ENCODE measurements at places on chromosomes 4 and X.

- no peak for DNase-seq
These were observed 37.1 kb upstream of the HERC6 start for GRCh38 chr4:88341227-88342192.

GRCh38 chr4:73723023-73723422, 17.3 kb upstream of the CXCL8 start:
- DNase-seq, result no peak

DNA sequence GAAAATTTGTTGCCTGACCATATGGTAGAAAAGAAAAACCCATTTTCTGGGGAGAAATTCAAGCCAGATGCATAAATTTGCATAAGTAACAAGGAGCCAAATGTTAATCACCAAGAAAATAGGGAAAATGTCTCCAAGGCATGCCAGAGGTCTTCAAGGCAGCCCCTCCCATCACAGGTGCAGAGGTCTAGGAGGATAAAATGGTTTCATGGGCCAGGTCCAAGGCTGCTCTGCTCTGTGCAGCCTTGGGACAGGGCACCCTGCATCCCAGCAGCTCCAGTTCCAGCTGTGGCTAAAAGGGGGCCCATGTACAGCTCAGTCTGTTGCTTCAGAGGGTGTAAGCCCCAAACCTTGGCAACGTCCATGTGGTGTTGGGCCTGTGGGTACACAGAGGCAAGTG, 200.0 kb downstream of the LARP7 start:
- no peak for DNase-seq

DNA sequence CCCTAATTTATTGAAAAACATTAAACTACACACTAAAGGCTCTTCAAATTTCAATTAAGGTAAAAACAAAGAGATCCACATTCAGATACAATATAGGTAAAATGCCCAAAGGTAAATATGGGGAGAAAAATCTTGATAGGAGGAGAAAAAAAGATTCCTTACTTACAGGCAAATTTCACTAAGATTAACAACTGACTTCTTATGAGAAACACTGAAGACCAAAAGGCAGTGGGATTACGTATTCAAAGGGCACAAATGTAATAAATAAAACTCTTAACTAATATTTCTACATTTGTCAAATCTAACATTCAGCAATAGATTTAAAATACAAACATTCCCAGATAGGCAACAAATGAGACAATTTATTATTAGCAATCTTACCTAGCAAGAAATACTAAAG, 829.3 kb downstream of the SH3BGRL start:
- DNase-seq, result no peak

DNA sequence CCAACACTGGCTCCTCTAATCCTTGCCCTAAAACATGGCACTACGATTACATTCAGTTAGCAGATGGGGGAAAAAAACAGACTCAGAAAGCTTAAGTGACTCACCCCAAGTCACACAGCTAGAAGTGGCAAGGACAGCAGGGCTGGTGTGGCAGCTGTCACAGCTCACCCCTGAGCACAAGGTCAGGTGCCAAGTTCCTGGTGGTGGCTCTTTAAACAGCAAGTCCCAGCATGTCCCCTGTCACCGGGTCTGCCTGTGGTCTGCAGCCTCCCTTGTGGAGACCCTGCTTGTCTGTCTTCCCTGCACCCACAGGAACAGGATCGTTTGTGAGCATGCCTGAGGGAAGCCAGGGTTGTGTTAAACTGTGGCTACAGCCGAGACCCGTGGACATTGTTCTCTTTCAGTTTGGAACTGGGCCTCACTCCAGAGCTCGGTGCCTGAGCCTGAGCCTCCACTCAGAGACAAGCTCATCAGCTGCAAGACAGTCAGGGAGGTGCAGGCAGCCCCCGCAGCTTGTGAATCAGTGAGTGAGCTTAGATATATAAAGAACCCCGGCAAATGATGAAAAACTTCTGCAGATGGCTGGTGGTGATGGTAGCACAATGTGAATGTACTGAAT, 260.8 kb downstream of the BCOR start:
- DNase-seq, result no peak

DNA sequence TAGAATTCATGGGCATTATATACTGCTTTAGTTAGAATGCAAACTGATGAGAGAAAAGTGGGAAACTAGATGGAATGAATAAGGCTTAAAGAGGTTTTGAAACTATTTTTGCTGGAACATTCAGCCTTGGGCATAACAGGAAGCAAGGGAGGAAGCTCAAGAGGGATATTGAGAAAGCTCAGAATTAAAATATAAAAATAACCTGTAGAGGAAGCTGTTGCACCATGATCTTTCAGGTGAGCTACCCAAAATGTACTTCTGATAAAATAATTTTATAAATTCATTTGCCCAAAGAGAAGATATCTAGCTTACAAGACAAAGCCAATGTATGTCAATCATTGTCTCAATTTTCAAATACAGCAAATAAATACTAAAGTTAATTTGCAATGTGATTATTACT, 11.3 kb downstream of the GC start:
- DNase-seq, result no peak

- DNase-seq, result no peak
These were observed 190.2 kb upstream of the CPEB2 start for GRCh38 chr4:14812101-14812500.

- DNase-seq, result no peak
These were observed 19.9 kb downstream of the LRPAP1 start for GRCh38 chr4:3512279-3512678.

DNA sequence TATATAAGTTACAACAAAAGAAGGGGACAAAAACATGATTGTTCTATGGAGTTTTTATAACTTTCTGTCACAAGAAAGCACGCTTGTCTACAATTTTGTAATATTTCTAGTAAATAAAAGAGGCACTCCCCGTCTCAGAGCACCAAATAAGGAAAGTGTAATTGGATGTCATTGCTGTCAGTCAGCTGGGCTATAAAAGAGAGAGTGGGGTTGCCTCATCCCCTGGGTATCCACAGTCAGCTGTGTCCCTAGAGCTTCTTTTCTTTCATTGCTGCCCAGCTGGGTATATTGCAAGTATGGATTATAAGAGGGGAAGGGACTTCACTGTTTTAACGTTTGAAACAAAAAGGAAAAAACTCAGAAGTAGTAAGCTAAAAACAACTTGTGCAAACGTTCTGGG, 61.3 kb downstream of the NPNT start:
- no peak for DNase-seq

DNA sequence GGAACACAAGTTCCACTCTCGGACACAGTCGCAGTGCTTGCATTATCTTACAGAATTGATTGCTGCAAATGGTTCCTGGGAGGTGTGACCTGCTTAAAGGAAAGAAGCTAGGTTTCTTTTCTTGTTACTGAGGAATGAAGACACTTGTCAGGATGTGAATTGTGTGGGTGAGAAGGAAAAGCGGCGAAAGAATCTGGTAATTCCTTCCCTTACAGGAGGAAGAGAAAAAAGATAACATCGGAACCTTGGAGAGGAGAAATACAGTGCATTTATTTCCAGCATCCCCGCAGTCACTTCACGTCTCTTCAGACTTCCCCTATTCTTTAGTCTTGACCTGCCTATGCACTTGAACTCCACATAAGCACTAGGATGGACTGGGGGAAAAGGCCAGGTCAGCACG, 389 bp upstream of the CCSER1 start:
- no peak for DNase-seq

DNA sequence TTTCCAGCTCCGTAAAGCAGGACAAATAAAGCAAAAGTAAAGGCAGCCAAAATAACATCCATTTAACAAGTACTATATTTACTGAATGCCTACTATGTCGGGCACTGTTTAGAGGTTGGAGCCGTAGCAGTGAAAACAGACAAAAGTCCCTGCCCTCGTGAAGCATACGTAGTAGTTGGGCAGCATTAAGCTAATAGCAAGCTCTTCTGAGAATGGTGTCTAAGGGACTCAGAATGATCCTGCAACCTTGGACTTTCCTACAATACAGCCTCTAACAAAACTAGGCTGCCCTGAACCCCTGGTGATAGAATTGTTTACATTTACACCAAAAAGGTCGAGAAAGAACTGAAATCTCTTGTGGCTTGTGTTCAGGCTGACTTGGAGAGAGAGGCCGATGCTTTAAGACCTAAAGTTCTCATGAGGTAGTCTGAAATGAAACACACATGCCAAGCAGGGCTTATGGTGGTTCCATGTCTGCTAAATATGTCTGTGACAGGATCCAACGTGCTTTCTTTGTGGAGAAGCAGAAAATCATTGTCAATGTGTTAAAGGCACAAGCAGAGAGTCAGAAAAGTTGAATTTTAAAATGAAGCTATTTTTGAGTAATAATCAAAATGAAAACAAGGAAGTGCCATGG, 898 bp upstream of the PDGFC start:
- no peak for DNase-seq

- no peak for DNase-seq
These were observed 9.2 kb downstream of the LRRC66 start for GRCh38 chr4:52010986-52011385.

DNA sequence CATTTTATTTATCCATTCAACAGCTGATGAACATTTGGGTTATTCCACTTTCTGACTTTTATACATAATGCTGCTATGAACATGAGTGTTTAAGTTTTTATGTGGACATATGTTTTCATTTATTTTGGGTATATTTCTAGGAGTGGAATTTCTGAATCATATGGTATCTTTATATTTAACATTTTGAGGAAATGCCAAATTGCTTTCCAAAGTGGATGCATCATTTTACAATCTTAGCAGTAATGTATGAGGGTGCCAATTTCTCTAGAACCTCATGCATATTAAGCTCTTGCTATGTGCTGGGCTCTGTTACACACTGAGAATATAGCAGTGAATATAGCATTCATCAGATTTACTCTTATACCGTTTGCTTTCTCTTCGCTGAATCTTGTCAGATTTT, 983.7 kb downstream of the STIM2 start:
- DNase-seq, result no peak

DNA sequence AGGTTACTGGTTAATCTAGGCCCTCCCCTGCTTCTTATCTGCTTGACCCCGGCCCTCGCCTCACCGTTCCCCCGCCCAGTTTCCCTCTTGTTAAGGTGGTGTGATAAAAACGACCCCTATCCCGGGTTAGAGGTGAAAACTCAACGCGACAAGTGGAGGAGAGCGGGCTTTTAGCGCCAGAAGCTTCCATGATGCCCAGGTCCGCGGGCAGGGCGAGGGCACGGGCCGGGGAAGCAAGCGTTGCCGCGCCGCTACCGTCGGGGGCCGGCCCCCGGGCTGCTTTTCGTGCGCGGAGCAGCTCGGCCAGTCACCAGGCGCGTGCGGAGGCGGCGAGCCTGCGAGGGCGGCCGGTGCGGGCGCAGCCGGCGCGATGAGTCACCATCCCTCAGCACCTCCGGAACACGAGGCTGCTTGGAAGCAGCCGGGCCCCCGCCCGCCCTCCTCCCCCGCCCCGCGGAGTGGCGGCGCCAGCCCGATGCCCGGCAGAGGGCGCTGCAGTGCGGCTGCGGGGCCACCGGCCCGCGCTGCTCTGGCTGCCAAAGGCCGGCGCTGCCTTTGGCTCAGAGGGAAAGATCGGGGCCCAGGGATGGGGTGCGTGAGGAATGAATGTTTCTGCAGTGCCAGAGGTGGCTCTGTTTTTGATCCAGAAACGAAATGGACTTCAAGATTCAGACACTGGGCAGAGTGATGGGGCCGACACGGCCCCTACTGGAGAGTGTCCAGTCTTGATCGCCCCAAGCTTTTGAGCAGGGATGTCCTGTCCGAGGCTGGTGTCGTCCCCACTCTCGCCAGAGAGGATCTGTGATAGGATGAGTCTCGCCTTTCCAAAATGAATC, 107.8 kb downstream of the NHSL2 start:
- peak; percentile 93 for DNase-seq

DNA sequence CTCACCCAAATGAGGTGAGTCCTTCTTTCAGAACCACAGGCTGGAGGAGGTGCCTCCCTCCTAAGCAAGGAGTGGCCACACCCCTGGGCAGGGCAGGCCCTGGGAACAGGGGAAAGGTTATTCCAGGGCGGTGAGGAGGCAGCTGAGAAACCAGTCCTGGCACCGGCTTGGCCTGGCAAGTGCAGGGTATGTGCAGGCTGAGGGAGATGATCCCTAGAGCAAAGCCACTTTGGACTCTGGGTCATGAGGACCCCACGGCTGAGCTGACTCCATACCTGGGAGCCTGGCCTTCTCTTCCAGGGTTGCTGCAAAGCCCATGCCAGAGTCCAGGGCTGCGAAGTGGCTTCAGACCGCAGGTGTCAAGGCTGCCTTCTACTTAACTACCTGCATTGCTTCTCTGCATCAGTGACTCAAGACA, 49.5 kb upstream of the HELT start:
- DNase-seq, result peak; percentile 55

- DNase-seq, result no peak
These were observed 61.9 kb upstream of the CLDN34 start for GRCh38 chrX:9905288-9905687.

DNA sequence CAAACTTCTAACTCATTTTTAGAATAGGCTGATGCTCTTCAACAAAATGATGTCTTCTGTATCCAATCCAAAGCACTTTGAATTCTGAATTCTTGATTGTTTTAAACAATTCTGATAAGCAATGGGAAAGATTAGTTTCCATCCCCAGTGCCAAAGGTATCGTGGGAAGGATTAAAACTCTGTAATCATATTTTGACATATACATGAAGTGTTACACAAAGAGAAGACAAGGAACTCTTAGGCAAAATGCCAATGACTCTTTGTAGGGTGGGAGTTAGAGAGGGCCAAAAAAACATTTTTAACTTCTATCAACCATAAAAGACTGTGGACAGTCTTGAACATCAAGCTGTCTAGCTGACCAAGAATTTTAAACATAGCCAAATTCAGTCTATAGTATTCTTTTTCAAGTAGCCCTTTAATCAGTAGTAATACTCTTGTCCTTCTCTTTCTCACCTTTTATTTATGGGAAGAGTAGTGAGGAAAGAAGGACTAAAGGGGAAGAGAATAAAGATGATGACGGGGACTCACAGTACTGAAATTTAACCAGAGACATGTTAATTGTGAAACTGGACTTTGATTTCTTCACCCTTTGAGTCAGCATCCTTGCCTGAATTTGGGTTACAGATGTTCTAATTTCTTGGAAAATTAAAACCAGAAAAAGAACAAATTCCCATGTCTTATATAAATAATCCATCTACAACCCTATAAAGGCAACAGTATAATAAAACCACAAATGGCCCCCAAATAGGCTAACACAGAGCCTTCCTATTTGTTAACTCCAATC, 51.8 kb upstream of the VEGFD start:
- no peak for DNase-seq

GRCh38 chr4:94895081-94895480, 137.3 kb downstream of the BMPR1B start:
- DNase-seq, result no peak

- no peak for DNase-seq
These were observed 19.5 kb upstream of the NFXL1 start for GRCh38 chr4:47933840-47934239.
